LHCN-M2 (cell line): ENCODE measurements at places on chromosomes 3 and 15.

DNA sequence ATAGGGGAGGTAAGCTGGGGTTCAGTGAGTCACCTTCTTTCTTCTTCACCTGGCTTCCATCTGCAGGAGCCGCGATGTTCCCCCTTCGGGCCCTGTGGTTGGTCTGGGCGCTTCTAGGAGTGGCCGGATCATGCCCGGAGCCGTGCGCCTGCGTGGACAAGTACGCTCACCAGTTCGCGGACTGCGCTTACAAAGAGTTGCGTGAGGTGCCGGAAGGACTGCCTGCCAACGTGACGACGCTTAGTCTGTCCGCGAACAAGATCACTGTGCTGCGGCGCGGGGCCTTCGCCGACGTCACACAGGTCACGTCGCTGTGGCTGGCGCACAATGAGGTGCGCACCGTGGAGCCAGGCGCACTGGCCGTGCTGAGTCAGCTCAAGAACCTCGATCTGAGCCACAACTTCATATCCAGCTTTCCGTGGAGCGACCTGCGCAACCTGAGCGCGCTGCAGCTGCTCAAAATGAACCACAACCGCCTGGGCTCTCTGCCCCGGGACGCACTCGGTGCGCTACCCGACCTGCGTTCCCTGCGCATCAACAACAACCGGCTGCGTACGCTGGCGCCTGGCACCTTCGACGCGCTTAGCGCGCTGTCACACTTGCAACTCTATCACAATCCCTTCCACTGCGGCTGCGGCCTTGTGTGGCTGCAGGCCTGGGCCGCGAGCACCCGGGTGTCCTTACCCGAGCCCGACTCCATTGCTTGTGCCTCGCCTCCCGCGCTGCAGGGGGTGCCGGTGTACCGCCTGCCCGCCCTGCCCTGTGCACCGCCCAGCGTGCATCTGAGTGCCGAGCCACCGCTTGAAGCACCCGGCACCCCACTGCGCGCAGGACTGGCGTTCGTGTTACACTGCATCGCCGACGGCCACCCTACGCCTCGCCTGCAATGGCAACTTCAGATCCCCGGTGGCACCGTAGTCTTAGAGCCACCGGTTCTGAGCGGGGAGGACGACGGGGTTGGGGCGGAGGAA is 2.6 kb downstream of the ISLR2 start:
- DNase-seq = no peak

- no peak for DNase-seq
Observed at GRCh38 chr3:13068269-13069010, 4.8 kb downstream of the IQSEC1 start.

DNA sequence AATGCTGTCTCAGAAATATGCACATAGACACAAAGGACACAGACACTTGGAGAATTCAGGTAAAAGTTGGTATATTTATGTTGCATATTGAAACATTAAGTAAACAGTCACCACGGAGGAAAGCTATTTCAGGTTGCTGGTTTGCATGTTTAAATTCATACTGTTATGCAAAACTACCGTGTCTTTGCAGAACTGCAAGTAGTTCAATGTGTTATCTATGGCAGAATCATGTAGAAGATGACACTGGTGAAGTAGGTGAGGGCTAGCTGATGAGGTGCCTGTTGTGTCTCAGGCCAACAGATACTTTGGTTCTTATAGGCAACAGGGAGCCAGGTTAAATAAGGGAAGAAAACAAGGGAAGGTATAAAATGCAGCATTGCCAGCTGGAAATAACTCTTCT is 511.3 kb downstream of the DIPK2A start:
- DNase-seq = no peak

DNA sequence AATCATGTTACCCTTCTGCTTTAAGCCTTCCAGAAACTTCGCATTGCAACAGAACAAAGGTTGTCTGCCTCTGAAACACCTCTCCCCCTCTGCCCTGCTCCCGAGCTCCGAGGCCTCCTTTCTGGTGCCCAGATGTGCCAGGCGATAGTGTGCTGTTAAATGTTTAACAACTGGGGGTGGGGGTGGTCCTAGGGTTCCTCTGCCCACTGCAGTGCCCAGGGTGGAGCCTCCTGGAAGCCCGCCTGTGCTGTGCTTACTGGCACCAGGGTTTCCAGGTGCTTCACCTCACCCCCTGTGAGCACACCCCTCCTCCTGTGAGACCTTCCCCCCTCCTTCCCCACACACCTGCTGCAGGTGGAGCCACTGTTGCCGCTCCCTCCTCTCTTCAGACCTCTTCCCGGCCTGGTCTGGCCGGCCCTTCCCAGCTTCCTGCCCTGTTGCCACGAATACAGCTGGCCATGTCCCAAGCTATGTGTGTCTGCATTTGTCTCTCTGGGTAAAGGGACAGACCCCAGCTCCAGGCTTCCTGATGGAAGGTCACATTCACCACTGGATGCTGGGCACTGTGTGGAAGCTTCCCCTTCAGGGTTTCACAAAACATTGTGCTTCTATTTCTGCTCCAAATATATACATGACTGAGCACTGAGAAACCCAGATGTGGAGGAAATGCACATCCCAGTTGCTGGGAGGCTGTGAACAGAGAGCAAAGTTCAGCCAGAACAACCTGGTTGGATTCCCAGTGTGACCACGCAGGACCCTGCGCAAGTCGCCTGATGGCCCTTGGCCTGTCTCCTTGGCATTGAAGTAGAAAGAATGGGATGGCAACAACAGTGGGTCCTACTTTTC is 37.2 kb downstream of the MGLL start:
- DNase-seq = no peak

GRCh38 chr15:63052077-63052841 is 9.7 kb downstream of the TPM1 start:
- no peak for DNase-seq

GRCh38 chr15:83248151-83249029 is 36.1 kb downstream of the BNC1 start:
- DNase-seq = peak; percentile 70

DNA sequence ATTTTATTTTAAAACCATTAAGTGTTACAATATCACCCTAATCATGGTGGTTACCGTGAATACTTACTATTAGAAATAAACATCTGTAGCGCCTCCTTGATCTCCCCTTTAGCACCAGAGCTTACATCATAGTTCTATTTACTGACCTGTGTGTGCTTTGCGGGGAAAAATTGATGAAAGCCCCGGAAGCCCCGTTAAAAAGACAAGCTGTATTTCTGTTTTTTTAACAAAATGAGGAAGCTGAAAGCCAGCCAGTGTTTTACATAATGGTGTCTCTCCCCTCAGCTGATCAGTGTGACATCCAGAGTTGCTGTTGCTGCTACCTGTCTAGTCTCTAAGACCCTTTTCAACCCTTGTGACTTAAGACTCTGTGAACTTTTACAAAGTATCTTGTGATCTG is 100.8 kb downstream of the OPA1 start:
- DNase-seq = no peak

- DNase-seq = no peak
Observed at GRCh38 chr3:26634601-26635000, 12.0 kb downstream of the LRRC3B start.

DNA sequence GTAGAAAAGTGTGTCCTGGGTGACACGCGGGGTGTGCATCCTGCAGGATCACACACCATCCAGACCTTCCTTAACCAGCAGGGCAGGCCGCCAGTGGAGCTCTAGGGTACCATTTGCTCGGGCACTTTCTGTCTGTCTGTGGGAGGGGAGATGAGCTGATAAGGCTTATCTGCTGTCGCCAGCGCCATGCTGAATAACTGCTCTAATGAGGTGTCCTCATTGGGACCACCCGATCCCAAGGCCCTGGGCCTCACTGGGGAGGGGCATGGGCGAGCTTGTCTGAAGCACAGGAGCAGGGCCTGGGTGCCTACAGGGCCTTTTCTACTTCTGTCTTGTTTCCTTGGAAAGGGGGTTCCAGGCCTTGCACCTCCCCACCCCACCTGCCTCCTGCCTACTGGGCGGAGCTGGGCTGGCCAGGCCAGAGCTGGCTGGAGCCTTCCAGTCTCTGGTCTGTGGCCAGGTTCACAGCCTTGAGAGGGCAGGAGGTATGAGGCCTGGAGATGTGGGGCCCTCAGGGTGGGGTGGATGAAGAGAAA is 2.5 kb upstream of the GATA2 start:
- DNase-seq = no peak

DNA sequence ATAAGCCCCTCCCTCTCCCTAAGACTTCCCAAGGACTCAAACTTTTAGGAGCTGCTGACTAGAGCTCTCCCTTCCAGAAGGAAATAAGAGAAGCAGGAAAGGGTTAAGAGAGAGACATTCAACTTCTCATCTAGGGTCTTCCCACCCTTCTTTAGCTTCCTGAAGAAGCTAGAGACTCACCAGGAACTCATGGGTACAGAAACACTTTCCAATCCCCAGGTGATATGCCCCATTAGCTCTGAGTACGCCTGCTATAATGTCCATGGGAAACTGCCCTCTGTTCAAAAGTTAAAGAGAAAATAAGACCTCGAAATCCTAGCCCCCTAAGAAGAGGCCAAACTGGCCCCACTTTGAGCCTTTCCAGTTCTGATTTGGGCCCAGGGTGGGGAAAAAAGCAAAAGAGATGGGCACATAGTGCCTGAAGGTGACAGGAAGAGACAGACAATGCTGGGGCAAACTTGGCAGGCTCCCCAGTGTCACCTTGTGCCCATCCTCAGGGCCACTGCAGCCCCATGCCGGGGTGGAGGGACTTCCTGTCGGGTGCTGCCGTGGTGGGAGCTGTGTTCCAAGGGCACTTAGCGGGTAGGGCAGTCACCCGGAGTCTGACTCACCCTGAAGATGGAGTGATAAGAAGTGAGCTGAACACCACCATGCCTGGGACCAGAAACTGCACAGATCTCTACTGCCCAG is 29.5 kb downstream of the CCDC12 start:
- DNase-seq = no peak

- DNase-seq = no peak
Observed at GRCh38 chr3:38636464-38636863, 13.0 kb downstream of the SCN5A start.

- peak; percentile 84 for DNase-seq
Observed at GRCh38 chr3:170741756-170742529, 128.1 kb downstream of the RPL22L1 start.

DNA sequence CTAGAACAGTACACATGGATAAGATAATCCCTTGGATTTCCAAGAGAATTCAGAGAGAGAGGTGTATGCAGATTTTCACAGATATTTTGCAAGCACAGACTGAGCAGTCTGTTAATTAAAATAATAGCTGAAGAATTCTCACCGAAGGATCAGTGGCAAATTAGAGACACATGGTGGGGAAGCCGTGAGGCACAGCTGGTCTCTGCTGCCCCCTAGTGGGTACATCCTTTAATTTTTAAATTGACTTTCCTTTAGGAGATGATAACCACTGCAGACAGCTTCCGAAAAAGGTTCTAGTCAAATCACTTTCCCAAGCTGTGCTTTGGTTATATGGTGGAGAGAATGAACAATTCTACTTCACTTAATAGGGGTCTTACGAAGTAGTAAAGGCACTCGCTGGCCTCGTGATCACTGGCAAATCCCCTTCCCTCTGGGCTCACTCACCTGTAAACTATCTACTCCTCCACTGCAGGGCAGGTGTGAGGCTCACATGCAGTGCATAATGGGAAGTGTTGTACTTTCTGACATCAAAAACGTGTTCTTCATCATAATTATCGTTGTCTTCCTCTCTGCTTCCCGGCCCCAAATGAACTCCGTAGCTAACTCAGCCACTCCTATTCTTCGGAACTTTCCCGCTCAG is 19.5 kb downstream of the MESD start:
- DNase-seq = peak; percentile 51

GRCh38 chr3:5227812-5228211 is 40.3 kb downstream of the EDEM1 start:
- no peak for DNase-seq

- peak; percentile 1 for DNase-seq
Observed at GRCh38 chr3:118782755-118783202, 251.9 kb downstream of the IGSF11 start.

DNA sequence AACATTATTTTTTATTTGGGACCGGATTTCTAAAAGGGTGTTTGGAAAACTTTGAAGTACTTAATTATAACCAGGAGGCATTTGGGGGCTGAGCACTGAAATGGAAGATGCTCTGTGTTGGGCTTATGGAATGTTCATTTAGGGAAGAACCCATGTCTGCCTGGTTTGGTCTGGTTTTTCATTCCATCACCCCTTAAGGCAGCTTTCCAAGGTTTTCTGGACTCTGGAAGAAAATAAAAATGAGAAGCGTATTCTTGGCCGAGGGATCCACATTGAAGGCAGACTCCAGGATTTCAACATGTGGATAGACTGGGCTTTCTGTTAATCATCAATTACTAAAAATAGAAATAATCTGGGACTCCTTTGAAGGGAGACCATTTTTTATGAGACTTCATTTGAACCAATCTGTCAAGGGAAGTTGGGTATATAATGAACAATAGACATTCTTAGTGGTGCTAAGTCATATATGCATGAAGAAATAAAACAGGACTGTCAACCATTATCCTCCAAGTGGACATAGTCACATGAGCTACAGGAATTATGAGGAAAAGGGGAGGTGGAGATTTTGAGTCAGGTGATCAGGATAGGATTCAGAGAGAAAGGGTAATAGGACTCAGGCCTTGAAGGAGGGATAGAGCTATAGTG is 270.5 kb upstream of the ADAMTS9 start:
- DNase-seq = no peak

DNA sequence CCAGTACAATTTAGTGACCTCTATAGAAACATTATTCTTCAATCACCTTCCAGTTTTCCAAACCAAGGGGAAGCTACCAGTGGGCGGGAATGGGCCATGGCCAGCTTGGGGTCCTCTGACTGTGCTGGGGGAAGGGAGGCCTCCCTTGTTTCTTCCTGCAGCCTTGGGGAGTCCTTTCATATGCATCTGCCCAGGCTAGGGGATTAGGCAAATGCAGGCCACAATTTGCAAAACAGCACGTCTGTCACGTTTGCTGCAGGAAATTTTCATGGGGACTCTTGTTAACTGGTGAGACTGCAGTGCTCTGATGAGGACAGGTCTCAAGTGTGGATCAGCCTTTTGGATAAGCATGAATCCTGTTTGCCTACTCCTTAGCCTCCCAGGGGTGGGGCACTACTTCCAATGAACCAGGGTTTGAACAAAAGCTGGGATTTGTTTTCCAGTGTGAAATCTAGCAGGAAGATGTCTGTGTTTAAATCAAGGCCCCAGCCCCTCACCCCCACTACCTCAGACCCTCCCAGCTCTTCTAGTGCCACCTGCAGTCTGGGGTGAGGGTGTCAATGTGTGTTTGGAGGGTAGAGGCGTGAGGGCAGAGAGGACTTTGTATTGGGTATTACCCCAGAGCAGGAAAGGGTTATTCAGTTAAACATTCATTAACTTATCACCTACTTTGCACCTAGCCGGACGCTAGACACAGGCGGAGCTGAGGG is 219.9 kb downstream of the OPA1 start:
- no peak for DNase-seq

GRCh38 chr3:120077731-120078130 is 16.5 kb downstream of the GSK3B start:
- DNase-seq = no peak

DNA sequence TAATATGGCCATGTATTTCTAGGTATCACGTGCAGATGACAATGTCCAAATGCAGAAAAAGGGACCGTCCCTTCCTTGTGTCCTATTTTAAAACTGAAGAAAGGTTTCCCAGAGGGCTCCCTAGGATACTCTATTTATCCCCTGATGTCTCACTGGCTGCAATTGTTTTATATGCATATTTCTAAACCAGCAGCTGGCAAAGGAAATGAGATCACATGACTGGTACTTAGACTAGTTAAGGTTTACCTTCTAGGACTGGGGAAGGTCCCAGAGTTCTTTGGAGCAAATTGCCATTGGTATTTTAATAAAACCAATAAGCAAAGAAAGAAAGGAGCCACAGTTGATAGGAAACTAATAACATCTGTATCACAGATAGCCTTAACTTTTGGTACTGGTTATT is 29.5 kb downstream of the GTF2E1 start:
- DNase-seq = no peak

GRCh38 chr3:123054931-123055330 is 11.9 kb upstream of the PDIA5 start:
- DNase-seq = no peak
